Activated CD4-positive, alpha-beta T cell treated with anti-CD3 and anti-CD28 coated beads for 36 hours (primary cell): ENCODE measurements at places on chromosomes 6 and 20. TPM values are rescaled to one million over a fixed set of nuclear protein-coding genes. Genes with fewer than 3 reads are reported as not detected.

DNA sequence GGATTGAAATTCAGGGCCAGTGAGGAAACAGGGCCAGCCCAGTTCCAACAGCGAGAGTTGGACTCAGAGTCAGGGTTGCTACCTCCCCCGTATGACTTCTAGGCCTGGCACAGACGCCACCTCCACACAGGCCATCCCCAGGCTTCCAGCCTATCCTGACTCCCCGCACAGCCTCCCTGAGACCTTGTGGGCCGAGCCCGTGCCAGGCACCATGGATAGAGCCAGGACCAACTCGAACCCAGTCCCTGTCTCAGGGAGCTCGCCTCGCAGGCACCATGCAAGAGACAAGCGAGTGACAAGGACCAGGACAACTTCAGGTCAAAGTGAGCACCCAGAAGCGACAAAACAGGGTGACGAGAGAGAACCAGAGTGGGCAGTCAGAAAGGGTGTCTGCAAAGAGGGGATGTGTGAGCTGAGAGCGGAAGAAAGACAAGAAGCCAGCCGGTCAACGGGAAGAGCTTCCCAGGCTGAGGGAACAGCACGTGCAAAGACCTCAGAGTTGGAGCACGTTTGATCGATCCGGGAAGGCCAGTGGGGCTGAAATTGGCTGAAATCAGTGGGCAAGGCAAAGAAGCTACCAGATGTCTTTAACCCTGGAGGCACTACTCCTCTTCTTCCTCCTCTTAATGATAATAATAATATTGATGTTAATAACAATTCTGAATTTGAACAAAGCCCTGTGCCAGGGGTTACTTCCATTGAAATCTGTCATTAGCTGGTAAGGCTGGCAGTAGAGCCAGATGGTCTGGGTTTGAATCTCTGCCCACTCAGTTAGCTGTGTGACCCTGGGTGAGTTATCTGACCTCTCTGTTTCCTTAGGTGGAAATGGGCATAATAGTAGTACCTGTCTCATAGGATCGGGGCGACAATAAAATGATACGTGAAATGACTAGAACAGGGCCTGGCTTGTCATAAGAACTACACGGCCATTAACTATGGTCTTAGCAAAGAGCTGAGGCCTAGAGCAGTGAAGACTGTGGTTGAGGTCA lies 45.0 kb downstream of the KIAA1755 start:
- DNase-seq = no peak

GRCh38 chr6:156731396-156731795 lies 45.8 kb upstream of the ARID1B start:
- DNase-seq = peak; percentile 10

- DNase-seq = no peak
Observed at GRCh38 chr6:10250655-10251220, 164.1 kb downstream of the TFAP2A start.

SLC17A9 gene
- total RNA-seq = 16.2 TPM

SAMD5 gene
- 0.18 TPM for total RNA-seq

TUBB1 gene
- not detected for total RNA-seq
